ENCODE measurements at places on chromosomes 7 and 10. TPM values are rescaled to one million over a fixed set of nuclear protein-coding genes. Genes with fewer than 3 reads are reported as not detected.

GPR22 gene
- polyA plus RNA-seq = not detected

EPO gene
- 0.41 TPM for polyA plus RNA-seq

EFCAB10 gene
- polyA plus RNA-seq = not detected

MCM10 gene
- 0.75 TPM for polyA plus RNA-seq

OGDHL gene
- polyA plus RNA-seq = 0.09 TPM

GRCh38 chr7:18861514-18862118 is 255.8 kb downstream of the TWIST1 start:
- H3K36me3 ChIP-seq = no peaks in the 10 kb centered on the region
- DNase-seq = no peak
- peaks cover 2% of the 10 kb centered on the region for H3K4me1 ChIP-seq
- no peak overlapping the region for H3K27ac ChIP-seq

- no peaks in the 10 kb centered on the region for H3K36me3 ChIP-seq
- H3K27me3 ChIP-seq = no peaks in the 10 kb centered on the region
- no peak for DNase-seq
- H3K27ac ChIP-seq = no peak overlapping the region
Measured at GRCh38 chr7:137032436-137032835, 164.0 kb downstream of the CHRM2 start.

GRCh38 chr10:114397651-114398145 is 6.6 kb downstream of the AFAP1L2 start:
- no peak for DNase-seq
- no peak overlapping the region for H3K27ac ChIP-seq
- H3K36me3 ChIP-seq = peaks cover 12% of the 10 kb centered on the region
- no peaks in the 10 kb centered on the region for H3K27me3 ChIP-seq
- H3K4me3 ChIP-seq = no peak overlapping the region
- peaks cover 57% of the 10 kb centered on the region for H3K4me1 ChIP-seq

DNA sequence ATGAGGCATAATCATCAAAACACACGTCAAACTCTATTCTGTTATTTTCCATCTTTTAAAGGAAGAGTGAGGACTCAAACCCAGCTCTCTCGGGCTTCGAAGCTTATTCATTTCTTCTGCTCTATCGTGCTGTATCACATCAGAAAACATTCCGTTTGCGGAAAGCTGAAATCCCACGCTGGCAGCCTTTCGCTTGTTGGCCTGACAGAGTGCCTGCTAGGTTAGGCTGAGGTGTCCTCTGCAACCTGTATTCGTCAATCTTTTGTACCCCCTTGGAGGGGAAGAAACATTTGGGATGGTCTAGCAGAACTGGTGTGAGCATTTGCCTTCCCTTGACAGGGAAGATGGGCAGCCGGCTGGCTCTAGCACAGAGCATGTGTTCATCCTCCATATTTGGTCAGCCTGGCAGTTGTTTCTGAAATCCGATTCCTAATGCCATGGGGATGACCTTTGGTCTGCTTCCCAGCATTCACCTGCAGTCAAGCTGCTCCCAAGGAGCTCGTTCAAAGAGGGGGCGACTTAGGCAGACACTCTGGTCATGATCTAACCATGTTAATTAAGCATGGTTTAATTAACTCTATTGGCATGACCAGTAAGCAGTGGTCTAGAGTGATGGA is 55.2 kb downstream of the TACC2 start:
- H3K4me3 ChIP-seq = no peak overlapping the region
- no peaks in the 10 kb centered on the region for H3K36me3 ChIP-seq
- no peak overlapping the region for H3K27ac ChIP-seq
- no peak for DNase-seq
- H3K27me3 ChIP-seq = peaks cover 11% of the 10 kb centered on the region

- H3K27ac ChIP-seq = no peak overlapping the region
- no peak overlapping the region for H3K4me3 ChIP-seq
- H3K4me1 ChIP-seq = peaks cover 8% of the 10 kb centered on the region
Measured at GRCh38 chr10:2978111-2978510, 89.2 kb upstream of the PFKP start.

DNA sequence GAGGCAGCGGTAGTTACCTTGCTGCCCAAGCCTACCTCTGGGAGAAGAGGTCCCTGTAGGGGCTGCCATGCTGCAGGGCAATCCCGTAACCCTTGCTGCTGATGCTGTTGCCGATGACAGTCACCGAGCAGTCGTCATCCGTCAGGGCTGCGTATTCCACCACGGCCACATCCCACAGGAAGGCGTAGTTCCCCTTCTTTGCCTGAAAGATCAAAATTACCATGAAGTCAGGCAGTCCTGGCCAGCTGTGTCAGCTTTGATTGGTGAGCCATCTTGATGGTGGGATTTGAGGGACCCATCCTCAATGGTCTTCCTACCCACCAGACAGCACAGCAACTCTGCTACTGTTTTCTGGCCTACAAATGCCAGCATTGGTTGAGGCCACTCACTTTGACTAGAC is 746.8 kb downstream of the GRID1 start:
- H3K4me3 ChIP-seq = no peak overlapping the region
- H3K27me3 ChIP-seq = no peaks in the 10 kb centered on the region
- H3K27ac ChIP-seq = no peak overlapping the region
- no peaks in the 10 kb centered on the region for H3K36me3 ChIP-seq
- DNase-seq = no peak
- H3K4me1 ChIP-seq = no peaks in the 10 kb centered on the region

GRCh38 chr10:132443605-132443982 is 46.6 kb downstream of the PWWP2B start:
- peaks cover 18% of the 10 kb centered on the region for H3K4me1 ChIP-seq
- no peak overlapping the region for H3K27ac ChIP-seq
- H3K27me3 ChIP-seq = no peaks in the 10 kb centered on the region
- no peak overlapping the region for H3K4me3 ChIP-seq
- H3K36me3 ChIP-seq = no peaks in the 10 kb centered on the region

GRCh38 chr7:111527545-111527944 is 34.7 kb downstream of the IMMP2L start:
- H3K27ac ChIP-seq = no peak overlapping the region
- no peaks in the 10 kb centered on the region for H3K36me3 ChIP-seq
- no peaks in the 10 kb centered on the region for H3K4me1 ChIP-seq
- no peaks in the 10 kb centered on the region for H3K27me3 ChIP-seq

DNA sequence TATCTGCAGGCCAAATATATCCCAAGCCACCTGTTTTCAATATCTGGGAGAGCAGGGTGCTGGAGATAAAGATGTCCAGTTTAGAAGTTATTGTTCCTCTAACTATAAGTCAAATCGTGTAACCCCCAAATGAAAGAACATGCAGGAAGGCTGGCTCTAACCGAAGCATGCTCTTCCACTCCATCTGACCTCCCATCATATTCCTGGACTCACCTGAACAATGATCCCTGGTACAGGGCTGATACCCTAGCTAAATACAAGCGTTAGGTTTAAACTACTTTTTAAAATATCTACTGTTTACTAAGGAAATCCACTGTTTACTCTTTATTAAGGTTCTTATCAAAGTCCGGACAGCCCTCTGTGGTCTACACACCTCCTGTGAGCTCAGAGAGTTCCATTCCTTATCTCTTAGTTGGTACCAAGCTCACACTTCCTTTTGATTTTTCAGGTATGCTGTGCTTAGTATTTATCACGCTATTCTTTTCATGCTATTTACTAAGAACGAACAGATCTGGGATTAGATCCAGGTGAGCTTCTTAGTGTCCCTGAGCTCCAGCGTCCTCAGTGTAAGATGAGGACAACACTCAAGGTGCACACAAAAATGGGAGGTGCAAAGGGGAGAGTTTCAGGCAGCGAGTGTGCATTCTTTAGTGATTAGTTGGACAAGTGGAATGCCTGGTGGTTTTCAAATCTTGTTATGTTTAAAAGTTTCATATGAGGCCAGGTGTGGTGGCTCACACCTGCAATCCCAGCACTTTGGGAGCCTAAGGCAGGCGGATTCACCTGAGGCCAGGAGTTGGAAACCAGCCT is 23.6 kb upstream of the COBL start:
- H3K27ac ChIP-seq = peak overlapping the region; percentile 24
- H3K27me3 ChIP-seq = no peaks in the 10 kb centered on the region
- peaks cover 14% of the 10 kb centered on the region for H3K4me1 ChIP-seq
- DNase-seq = peak; percentile 56
- no peak overlapping the region for H3K4me3 ChIP-seq
- H3K36me3 ChIP-seq = no peaks in the 10 kb centered on the region

DNA sequence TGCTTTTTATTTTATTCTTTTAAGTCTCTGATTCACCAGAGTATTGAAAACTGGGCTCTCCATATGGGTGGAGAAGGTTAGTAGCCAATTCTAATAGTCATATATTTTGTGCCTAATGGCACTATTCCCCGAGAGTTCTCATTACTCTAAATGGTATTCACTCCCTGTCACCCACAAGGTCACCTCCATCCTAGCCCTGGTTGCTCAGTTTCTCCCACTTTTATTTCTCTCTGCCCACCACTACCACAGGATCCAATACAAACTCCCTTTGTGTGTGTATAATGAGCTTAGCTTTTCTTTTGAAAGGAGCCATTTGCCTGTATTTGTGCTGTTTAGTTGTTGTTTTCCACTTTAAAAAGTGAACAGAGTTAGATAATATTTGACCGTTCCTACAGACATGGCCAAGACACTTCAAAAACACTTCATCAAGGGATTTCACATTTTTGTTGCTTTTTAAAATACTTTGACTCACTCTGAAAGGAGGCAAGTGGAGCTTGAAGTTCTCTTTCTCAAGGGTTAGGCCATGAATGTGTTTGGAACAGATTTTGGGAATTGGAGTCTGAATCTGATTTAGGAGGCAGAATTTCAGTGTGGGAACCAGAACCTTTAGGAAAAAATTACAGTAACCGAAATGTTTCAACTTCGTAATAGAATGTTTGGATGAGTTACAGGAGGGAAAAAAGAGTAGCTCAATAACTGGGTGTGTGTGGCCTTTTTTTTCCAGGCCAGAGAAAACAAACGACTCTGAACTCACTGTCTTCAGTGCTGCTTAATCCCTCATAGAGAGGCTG is 321.3 kb downstream of the BICC1 start:
- no peak for DNase-seq
- no peak overlapping the region for H3K4me3 ChIP-seq
- H3K27me3 ChIP-seq = no peaks in the 10 kb centered on the region

DNA sequence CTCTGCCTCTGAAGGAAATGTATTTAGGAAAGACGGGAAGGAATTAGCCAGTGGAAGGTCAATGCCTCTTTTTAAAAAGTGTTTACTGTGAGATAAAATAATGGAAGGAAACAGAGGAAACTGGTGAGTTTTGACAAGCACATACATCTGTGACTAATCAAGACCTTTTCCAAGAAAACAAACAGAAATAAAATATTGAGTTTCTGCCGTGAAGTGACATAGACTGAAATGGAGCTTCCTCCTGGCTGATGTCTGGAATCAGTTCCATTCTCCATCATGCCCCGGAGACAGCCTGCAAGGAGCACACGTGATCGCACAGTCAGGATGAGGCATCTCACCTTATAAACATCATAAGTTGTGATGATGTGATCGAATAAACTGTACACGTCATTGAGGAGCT is 30.7 kb downstream of the TECTB start:
- no peak overlapping the region for H3K4me3 ChIP-seq
- H3K36me3 ChIP-seq = no peaks in the 10 kb centered on the region
- H3K4me1 ChIP-seq = no peaks in the 10 kb centered on the region
- H3K27me3 ChIP-seq = no peaks in the 10 kb centered on the region
- no peak overlapping the region for H3K27ac ChIP-seq

DNA sequence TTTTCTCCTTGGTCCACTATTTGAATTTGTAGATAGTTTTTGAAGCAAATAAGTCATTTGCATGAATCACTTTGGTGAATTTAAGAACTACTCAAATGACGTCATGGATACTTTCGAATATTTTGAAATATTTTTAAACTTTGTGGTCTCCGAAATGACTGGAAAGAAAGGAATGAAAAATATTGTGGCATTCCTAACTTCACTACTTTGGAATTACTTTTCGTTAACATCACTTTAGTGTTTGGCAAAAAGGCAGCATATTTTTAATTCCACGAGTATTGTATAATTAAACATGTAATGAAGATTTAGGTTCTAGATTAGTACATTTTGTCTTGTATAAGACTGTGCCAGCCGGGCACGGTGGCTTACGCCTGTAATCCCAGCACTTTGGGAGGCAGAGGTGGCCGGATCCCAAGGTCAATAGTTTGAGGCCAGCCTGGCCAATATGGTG is 35.3 kb upstream of the ZRANB1 start:
- H3K4me3 ChIP-seq = no peak overlapping the region
- no peak overlapping the region for H3K27ac ChIP-seq
- no peaks in the 10 kb centered on the region for H3K36me3 ChIP-seq
- no peaks in the 10 kb centered on the region for H3K27me3 ChIP-seq
- H3K4me1 ChIP-seq = peaks cover 9% of the 10 kb centered on the region
- no peak for DNase-seq

GRCh38 chr7:45698303-45699014 is 124.3 kb downstream of the ADCY1 start:
- peaks cover 10% of the 10 kb centered on the region for H3K27me3 ChIP-seq
- H3K27ac ChIP-seq = no peak overlapping the region
- DNase-seq = no peak
- H3K4me1 ChIP-seq = no peaks in the 10 kb centered on the region
- no peaks in the 10 kb centered on the region for H3K36me3 ChIP-seq

DNA sequence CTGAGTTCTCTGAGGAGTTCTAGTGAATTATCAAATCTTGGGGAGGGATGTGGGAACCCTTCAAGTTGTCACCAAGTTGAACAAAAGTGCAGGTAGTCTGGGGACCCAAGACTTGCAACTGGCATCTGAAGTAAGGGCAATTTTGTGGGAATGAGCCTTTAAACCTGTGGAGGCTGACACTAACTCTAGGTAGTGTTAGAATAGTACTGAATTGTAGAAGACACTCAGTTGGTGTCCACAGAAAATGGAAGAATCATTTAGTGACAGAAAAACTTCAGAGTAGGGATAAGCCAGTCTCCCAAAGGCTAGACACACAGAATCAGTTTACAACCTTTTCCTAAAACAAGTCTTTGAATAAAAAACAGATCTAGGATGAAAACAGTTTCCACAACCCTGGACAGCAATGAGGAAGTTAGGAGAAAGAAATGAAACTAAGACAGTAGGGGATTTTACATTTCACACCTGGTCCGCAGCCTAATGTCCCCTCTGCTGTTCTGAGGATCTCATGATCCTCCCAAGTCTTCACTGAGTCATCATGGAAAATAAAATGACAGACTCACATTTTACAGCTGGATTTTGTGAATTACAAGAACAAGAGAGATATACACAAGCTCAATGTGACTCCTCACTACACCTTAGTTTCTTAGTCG is 23.0 kb upstream of the ING3 start:
- no peaks in the 10 kb centered on the region for H3K27me3 ChIP-seq
- H3K4me3 ChIP-seq = no peak overlapping the region
- no peak overlapping the region for H3K27ac ChIP-seq
- DNase-seq = no peak
- no peaks in the 10 kb centered on the region for H3K4me1 ChIP-seq

GRCh38 chr7:69526570-69526969 is 71.7 kb upstream of the AUTS2 start:
- H3K36me3 ChIP-seq = no peaks in the 10 kb centered on the region
- no peak overlapping the region for H3K4me3 ChIP-seq
- no peaks in the 10 kb centered on the region for H3K4me1 ChIP-seq
- DNase-seq = no peak

- H3K4me1 ChIP-seq = peaks cover 9% of the 10 kb centered on the region
- H3K27me3 ChIP-seq = no peaks in the 10 kb centered on the region
- no peak overlapping the region for H3K27ac ChIP-seq
Measured at GRCh38 chr10:74104480-74104879, 46.1 kb downstream of the AP3M1 start.

GRCh38 chr10:10642189-10642588 is 375.5 kb upstream of the CELF2 start:
- H3K27ac ChIP-seq = no peak overlapping the region
- no peak for DNase-seq
- no peaks in the 10 kb centered on the region for H3K36me3 ChIP-seq
- H3K4me3 ChIP-seq = no peak overlapping the region
